Activated naive CD8-positive, alpha-beta T cell treated with anti-CD3 and anti-CD28 coated beads for 36 hours (primary cell): ENCODE measurements at places on chromosomes 4 and X. TPM values are rescaled to one million over a fixed set of nuclear protein-coding genes. Genes with fewer than 3 reads are reported as not detected.
A peak's percentile ranks its signal among the peaks of the same experiment; 100 is the strongest.

GRCh38 chr4:26780539-26780938, 80.1 kb upstream of the STIM2 start:
- DNase-seq = no peak

- no peak for DNase-seq
Observed at GRCh38 chrX:74117962-74118902, 185.7 kb upstream of the ZCCHC13 start.

DNA sequence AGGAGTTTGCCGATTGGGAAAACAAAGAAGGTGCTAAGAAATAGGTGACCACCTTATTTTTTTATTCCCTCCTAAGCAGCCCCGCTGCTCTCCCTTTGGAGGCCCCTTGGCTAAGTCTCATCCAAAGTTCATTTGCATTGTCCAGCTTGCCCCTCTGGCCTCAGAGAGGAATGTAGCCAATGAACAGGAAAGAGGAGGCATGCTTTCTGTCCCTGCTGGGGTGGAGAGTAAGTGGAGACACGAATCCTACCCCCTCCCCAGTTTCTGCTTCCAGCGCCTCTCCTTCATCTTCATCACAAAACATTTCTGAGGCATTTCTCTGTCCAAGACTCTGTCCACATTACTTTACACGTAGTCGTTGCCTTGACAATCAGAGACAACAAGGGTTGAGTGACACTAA, 38.7 kb downstream of the NLGN3 start:
- DNase-seq = no peak

Gene INTS6L
- 22.2 TPM for total RNA-seq

Gene PAK3
- not detected for total RNA-seq

GRCh38 chr4:39713691-39714090, 15.8 kb downstream of the UBE2K start:
- no peak for DNase-seq

GRCh38 chr4:70183168-70183939, 12.2 kb upstream of the ODAM start:
- DNase-seq = peak; percentile 3

GRCh38 chr4:51943221-51943620, 76.9 kb downstream of the LRRC66 start:
- no peak for DNase-seq

DNA sequence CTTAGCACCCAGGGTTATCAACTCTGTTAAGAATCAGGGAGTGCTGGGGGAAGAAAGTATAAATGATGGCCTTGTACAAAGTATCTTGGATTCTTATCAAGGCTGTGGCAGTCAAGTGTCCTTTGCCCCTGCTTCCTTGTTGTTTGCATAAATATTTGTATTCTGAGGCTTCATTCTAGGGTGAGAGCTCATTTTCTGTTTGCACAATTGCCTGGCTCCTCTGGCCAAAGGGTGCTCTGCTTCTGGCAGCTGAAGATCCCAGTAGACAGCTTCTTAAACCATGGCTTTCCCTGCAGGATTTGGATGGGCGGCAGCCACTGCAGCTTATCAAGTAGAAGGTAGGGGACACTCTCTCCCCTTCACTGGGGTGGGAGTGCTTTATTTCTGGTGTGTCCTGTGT, at the start of gene GBA3:
Gene GBA3, plus strand, starts transcription at position 202 of the 400 bp plus-strand sequence.
- no peak for DNase-seq
